ENCODE measurements at places on chromosomes 5 and 9. TPM values are rescaled to one million over a fixed set of nuclear protein-coding genes. Genes with fewer than 3 reads are reported as not detected.

The PCDHGC3 gene
- total RNA-seq = not detected

The DBH gene
- total RNA-seq = 0.09 TPM

- no peak for DNase-seq
Observed at GRCh38 chr5:135136546-135136945, 102.5 kb upstream of the PITX1 start.

DNA sequence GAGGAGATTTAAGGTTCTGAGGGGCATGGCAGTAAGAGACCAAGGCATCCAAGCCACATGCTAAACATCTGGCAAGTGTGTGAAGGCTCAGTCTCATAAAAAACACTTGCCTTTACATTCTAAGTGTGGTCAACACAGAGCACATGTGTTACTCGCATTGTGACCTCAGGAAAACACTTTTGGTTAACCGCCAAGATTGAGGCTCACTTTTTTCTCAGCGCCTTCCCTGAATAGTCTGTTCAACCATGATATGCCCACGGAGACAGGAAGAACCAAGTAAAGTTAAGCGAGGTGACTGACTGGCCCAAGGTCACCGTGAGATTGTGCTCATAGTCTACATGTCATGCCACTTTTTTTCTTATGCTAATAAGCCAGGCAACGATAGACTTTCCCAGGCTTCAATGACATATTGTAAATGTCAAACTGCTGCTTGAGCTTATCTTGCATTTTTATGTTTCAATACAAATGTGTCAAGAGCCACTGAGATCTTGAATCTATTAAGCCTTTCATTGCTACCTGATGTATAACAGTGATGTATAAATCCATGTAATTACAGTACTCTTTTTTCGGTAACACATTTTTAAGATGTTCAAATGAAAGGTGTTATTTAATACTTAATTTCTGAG is 21.1 kb upstream of the IL9 start:
- DNase-seq = no peak

DNA sequence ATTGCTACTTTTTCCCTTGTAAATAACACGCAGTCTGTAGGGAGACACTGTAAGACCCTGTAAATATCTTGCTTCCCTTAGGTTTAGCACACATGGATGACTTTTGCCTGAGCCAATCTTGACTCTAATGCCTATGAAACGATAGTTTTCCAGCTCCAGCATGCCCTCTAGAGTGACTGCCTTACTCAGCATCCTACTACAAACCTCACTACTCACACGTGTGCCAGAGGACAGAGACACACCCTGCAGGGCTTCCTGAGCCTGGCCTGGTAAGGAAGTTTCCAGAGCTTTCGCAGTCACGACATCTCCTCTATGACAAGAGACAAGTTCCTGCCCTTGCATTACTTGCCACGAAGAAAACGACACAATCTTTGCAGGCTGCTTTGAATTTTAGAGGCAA is 138.1 kb downstream of the ATPSCKMT start:
- no peak for DNase-seq

Measured in CD4-positive, alpha-beta memory T cell (primary cell).